ENCODE measurements at places on chromosomes 1 and 21.

- DNase-seq, result no peak
Observed at GRCh38 chr1:195763907-195764374, 844.3 kb downstream of the KCNT2 start.

- DNase-seq, result peak; percentile 14
Observed at GRCh38 chr1:29033829-29034466, 89.8 kb downstream of the TMEM200B start.

GRCh38 chr1:60134716-60135115, 61.1 kb upstream of the C1orf87 start:
- DNase-seq, result no peak

- no peak for DNase-seq
Observed at GRCh38 chr1:59690171-59690930, 124.4 kb upstream of the HOOK1 start.

DNA sequence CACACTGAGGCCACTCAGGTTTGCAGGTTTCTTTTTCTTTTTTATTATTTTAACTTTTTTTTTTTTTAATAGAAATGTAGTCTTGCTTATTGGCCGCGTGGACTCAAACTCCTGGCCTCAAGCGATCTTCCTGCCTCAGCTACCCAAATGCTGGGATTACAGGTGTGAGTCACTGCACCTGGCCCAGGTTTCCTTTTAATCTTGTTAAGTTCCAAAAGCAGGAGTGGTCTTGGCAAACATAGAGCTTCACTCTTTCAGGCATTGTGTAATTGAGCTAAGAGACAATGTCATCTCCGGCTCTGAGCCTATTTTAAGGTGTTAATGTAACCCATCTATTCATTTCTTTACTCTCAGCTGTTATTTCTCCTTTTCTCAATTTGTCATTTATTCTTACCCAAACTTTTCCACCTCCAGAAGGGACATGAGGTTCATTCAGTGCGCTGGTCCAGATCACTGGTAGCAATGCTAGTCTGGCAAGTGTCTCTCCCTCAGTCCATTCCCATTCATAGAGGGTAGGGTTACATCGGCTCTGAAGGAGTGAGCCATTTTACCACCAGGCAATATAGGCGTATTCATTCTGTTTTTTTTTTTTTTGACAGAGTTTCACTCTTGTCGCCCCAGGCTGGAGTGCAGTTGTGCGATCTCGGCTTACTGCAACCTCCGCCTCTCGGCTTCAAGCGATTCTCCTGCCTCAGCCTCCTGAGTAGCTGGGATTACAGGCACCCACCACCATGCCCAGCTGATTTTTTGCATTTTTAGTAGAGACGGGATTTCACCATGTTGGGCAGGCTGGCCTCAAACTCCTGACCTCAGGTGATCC, 11.3 kb upstream of the MFSD2A start:
- no peak for DNase-seq

- no peak for DNase-seq
Observed at GRCh38 chr1:70169018-70169839, 36.1 kb downstream of the LRRC40 start.

- DNase-seq, result no peak
Observed at GRCh38 chr1:196152086-196152485, 456.2 kb downstream of the KCNT2 start.

DNA sequence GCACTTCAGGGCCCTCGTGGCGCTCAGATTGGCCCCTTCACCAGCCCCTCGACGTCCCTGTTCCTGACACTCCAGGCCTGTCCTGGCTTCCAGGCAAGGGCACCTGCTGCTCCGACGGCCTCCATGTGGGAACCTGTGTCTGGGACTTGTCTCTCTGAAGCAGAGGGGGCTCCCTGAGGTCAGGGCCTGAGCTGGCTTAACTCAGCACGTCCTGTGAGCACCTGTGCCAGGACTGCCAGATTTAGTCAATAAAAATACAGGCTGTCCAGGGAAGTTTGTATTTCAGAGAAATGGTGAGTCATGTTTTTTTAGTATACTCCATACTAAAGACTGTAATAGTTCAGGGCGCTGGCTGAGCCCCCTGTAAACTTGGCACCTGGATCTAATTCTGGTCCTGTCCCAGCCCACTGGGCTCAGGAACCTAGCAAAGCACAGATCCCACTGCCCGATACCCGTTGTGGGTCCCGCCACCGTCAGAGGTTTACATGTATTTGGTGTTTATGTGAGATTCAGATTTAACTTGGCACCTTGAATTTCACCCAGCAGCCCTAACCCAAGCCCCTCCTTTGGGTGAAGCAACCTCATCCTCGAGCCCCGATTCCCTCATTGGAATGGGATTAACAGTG, 109.9 kb upstream of the IFFO2 start:
- DNase-seq, result no peak

DNA sequence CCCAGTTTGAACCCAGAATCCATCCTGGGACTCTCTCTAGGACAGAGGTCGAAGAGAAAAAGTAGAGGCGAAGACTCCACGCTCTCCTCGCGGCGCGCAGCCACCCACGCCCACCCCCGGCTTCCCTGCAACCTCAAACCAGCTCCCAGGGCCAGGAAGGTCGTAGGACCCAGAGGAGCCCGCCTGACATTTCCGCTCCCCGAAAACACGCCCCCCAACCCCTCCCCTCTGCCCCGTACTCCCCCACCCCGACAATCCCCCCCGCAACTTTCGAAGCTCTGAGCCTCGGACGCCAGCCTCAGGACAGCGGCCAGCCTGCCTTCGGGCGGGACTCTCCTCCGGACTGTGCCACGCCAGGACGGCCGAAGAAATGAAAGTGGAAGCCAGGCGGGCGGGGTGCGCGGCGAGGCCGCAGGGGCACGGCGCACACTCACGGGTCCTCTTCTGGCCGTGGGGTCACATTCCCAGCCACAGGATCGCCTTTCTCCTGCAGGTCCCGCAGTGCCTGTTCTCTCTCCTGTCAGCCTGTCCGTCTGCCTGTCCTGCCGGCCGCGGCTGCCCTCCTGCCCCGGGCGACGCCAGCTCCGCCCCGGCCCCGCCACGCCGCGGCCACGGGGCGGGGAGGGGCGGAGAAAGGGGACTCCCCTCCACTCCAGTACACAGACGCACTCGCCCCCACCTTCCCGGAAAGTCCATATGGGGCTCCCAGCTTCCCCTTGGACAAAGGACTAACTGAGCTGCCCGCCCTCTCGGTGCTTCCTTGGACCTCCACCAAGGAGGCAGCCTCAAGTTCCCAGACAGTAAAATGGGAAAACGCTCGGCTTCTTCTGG, at the start of gene MOB3C:
MOB3C (minus strand) TSS at position 535 of the 831 bp plus-strand sequence. CDS start 3,490 bp downstream, outside the sequence.
- DNase-seq, result no peak

- DNase-seq, result no peak
Observed at GRCh38 chr1:91766883-91767282, 119.1 kb downstream of the TGFBR3 start.

- DNase-seq, result no peak
Observed at GRCh38 chr1:51948491-51948915, 42.0 kb downstream of the RAB3B start.

GRCh38 chr1:235011064-235011598, 117.5 kb downstream of the TOMM20 start:
- DNase-seq, result no peak

- no peak for DNase-seq
Observed at GRCh38 chr1:41454406-41454805, 30.1 kb downstream of the EDN2 start.

- no peak for DNase-seq
Observed at GRCh38 chr1:33220676-33221384, 35.5 kb upstream of the ZNF362 start.

DNA sequence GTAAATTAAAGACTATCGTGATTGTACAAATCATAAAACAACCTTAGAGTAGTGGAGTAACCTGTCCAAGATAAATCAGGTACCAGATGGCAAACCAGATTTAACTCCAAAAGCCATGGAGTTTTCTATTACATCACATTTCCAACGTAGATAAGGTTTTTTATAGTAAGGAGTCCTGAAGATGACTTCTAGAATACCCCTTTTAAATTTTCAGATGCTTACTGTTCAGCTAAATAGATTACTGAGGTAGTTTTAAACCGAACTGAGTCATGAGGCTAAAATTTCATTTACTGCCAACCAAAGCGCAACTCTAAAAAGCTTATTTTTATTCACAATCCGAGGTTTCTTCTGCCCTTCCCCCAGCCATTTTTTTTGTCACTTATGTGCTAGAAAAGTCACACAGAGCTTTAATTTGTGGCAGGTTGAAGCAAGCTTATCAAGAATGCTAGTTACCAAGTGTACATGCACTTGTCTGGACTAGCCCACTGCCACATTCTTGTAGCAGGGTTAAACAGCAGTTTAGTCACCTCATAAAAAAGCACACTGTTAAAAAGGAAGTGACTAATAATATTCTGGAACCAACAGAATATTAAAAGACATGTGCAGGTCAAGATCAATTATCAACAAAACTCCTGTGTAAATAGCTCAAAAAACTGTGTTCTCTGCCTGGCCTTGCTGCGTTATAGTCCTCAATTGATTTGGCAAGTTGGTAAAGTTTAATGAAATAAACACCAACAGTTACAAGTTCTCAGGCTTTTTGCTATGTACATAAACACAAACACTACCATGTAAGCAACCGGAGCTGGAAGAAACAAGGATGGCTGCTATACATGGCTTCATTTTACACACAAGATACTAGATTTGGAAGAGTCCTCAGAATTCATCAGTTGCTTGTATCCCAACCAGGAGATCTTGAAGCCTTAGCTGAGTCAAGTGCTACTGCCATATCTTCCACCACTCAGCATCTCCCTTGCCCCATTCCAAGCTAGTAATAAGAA, 180.3 kb upstream of the DMRTA2 start:
- no peak for DNase-seq

- DNase-seq, result no peak
Observed at GRCh38 chr21:45032977-45033710, 41.2 kb upstream of the ADARB1 start.

DNA sequence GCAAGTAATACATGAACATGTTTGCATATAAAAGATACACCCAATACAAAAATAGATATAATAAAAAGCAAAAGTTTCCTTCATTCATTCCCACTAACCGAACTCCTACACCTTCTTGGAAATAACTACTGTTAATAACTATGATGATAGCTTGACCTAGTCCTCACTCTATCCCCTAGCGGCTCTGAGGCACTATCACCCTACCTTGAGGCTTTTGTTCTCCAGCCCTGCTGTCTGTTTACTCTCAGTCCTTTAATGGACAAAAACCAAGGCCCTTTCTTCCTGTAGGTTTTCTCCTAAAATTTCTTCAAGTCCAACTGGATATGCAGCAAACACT, 186.6 kb downstream of the SLC35F3 start:
- no peak for DNase-seq

GRCh38 chr1:94425821-94426484, 7.8 kb downstream of the ABCD3 start:
- no peak for DNase-seq

DNA sequence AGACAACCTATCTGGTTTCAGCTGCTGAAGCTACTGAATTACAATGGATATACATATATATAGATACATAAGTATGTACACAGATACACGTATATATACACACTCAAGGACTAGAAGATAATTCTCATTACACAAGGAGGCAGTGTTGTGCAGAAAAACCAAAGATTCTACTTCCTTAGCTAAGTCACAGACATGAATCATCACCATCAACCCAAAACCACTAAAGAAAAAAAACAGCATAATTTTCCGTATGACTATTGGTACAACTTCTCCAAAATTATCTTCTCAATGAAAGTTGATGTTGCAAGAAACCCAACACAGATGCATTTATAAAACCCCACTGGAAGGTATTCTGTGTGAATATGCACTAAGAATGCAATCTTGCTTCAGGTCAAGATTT, 36.8 kb upstream of the RPF1 start:
- DNase-seq, result no peak

DNA sequence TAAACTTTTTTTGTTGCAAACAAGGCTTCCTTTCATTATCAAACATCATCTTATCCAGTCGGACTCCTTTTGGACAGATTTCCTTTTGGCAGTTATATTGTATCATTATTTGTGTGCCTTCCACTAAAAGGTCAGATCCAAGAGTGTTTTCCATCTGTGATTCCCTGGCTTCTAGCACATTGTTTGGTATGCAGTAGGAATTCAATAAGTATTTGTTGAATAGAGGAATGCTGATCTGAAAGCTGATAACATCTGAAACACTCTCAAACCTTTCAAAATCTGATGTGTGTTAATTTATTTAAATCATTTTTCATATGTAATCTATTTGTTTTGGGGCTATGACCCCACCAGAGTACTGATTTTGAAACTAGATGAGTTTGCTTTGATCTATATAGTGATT, 39.0 kb downstream of the NDC1 start:
- DNase-seq, result no peak

All from left renal cortex interstitium (tissue), 4 donors.